Glutamatergic neuron (in vitro differentiated cells): ENCODE measurements at places on chromosomes 7 and 10.

- no peak overlapping the region for H3K4me3 ChIP-seq
- H3K27me3 ChIP-seq: no peaks in the 10 kb centered on the region
Measured at GRCh38 chr7:18472161-18472483, 23.4 kb upstream of the HDAC9 start.

DNA sequence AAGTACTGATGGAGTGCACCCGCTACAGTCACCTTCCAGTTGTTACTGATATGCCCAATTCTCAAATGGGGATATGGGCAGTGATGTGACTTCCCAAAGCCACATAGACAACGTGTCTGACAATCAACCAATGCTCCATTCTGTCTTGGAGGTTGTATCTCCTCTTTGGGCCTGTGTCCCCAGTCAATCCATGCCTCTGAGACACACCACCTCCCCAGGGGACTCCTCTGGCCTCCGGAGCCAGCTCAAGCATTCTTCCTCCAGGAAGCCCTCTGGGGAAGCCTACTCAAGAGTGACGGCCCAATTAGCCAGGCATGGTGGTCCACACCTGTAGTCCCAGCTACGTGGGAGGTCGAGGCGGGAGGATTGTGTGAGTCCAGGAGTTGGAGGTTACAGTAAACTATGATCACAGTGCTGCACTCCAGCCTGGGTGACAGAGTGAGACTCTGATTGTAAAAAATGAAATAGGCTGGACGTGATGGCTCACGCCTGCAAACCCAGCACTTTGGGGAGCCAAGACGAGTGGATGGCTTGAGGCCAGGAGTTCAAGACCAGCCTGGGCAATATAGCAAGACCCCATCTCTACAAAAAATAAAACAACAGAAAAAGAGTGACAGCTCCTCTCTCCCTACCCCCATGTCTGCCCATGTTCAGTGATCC, 99.5 kb upstream of the TNRC18 start:
- no peak overlapping the region for H3K4me3 ChIP-seq
- H3K27me3 ChIP-seq: peaks cover 30% of the 10 kb centered on the region
- H3K36me3 ChIP-seq: peaks cover 20% of the 10 kb centered on the region
- DNase-seq: no peak

- H3K27ac ChIP-seq: no peak overlapping the region
- H3K27me3 ChIP-seq: peaks cover 1% of the 10 kb centered on the region
- H3K4me1 ChIP-seq: no peaks in the 10 kb centered on the region
- DNase-seq: no peak
Measured at GRCh38 chr10:86918022-86918471, 39.4 kb downstream of the MMRN2 start.

GRCh38 chr10:51544933-51545332, 154.5 kb downstream of the CSTF2T start:
- peaks cover 8% of the 10 kb centered on the region for H3K4me1 ChIP-seq
- peak overlapping the region; percentile 17 for H3K27ac ChIP-seq
- H3K4me3 ChIP-seq: no peak overlapping the region
- DNase-seq: no peak
